ENCODE measurements at places on chromosomes 1 and 21. TPM values are rescaled to one million over a fixed set of nuclear protein-coding genes. Genes with fewer than 3 reads are reported as not detected.

GRCh38 chr1:64701071-64701470 is 43.8 kb upstream of the RAVER2 start:
- DNase-seq: no peak
- H3K4me3 ChIP-seq: no peak overlapping the region
- H3K4me1 ChIP-seq: no peaks in the 10 kb centered on the region
- H3K27me3 ChIP-seq: no peaks in the 10 kb centered on the region

The KCND3 gene
- total RNA-seq: not detected

- no peaks in the 10 kb centered on the region for H3K4me1 ChIP-seq
- DNase-seq: no peak
- H3K4me3 ChIP-seq: no peak overlapping the region
- no peaks in the 10 kb centered on the region for H3K27me3 ChIP-seq
- no peak overlapping the region for H3K27ac ChIP-seq
These were observed 151.9 kb downstream of the CASZ1 start for GRCh38 chr1:10644307-10645128.

GRCh38 chr1:216723274-216723780 is at the start of gene ESRRG:
ESRRG (minus strand) TSS chr1:216723429; CDS start chr1:216723299, 130 bp downstream.
- no peaks in the 10 kb centered on the region for H3K4me1 ChIP-seq
- no peak within 1 kb of the TSS for H3K4me3 ChIP-seq
- H3K27me3 ChIP-seq: peaks cover 2% of the 10 kb centered on the region
- H3K27ac ChIP-seq: no peak within 1 kb of the TSS

GRCh38 chr1:44371206-44371605 is 16.1 kb upstream of the ERI3 start:
- DNase-seq: no peak
- no peak overlapping the region for H3K4me3 ChIP-seq
- no peaks in the 10 kb centered on the region for H3K4me1 ChIP-seq
- H3K36me3 ChIP-seq: no peaks in the 10 kb centered on the region
- H3K27ac ChIP-seq: no peak overlapping the region
- no peaks in the 10 kb centered on the region for H3K27me3 ChIP-seq

GRCh38 chr1:199283794-199284193 is 645.0 kb downstream of the PTPRC start:
- no peak overlapping the region for H3K4me3 ChIP-seq
- no peak for DNase-seq

GRCh38 chr1:7462617-7463016 is 308.5 kb upstream of the VAMP3 start:
- H3K27ac ChIP-seq: no peak overlapping the region
- no peaks in the 10 kb centered on the region for H3K27me3 ChIP-seq
- H3K4me3 ChIP-seq: no peak overlapping the region
- no peak for DNase-seq
- H3K36me3 ChIP-seq: no peaks in the 10 kb centered on the region

DNA sequence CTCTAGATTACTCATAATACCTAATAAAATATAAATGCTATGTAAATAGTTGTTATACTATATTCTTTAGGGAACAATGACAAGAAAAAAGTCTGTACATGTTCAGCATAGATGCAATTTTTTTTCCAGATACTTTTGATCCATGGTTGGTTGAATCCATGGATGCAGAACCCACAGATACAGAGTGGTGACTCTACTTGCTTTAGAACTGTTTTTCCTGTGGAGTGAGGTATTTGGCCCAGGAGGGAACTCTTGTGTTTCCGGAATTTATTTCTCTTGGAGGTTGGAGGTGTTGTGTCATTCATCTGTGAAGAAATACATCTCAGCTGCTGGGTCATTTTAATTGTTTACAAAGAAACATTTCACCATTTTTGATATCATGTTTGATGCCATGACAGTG is 28.7 kb downstream of the TMEM200B start:
- peaks cover 63% of the 10 kb centered on the region for H3K36me3 ChIP-seq
- no peaks in the 10 kb centered on the region for H3K27me3 ChIP-seq
- no peak overlapping the region for H3K4me3 ChIP-seq
- no peak for DNase-seq
- H3K4me1 ChIP-seq: no peaks in the 10 kb centered on the region
- no peak overlapping the region for H3K27ac ChIP-seq

DNA sequence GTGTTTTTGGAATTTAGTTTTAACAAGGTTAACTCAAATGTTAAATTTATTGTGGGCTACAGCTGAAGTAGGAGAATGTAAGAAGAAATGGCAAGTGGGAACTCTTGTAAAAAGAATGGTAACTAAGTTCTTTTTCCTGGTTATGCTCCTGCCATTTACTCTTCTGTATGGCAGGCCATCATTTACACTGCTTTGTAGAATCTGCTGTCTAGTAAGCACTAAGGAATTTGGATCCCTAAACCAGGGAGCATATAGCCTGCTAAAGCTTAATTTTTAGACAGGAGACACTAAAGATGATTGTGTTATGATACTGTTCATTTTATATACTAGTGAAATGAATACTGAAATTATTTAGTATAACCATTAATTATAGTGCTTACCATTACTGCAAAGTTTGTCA is 85.3 kb downstream of the CAMTA1 start:
- DNase-seq: no peak
- H3K4me3 ChIP-seq: no peak overlapping the region
- H3K27ac ChIP-seq: no peak overlapping the region
- no peaks in the 10 kb centered on the region for H3K27me3 ChIP-seq

The LCK gene
- 489 TPM for total RNA-seq

- no peak overlapping the region for H3K27ac ChIP-seq
- H3K4me3 ChIP-seq: no peak overlapping the region
These were observed 663.7 kb downstream of the ADGRL2 start for GRCh38 chr1:82464362-82465001.

DNA sequence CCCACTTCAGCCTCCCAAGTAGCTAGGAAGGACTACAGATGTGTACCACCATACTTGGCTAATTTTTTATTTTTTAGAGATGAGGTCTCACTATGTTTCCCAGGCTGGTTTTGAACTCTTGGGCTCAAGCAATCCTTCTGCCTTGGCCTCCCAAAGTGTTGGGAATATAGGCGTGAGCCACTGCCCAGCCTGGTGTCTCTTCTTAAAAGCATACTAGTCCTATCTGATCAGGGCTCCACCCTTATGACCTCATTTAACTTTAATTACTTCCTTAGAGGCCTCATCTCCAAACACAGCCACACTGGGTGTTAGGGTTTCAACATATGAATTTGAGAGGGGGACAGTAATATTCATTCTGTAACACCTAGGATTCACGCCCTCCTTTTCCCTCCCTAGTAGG is 130.9 kb downstream of the GLIS1 start:
- no peak for DNase-seq
- H3K4me1 ChIP-seq: no peaks in the 10 kb centered on the region
- no peak overlapping the region for H3K27ac ChIP-seq
- H3K36me3 ChIP-seq: no peaks in the 10 kb centered on the region
- H3K27me3 ChIP-seq: no peaks in the 10 kb centered on the region
- no peak overlapping the region for H3K4me3 ChIP-seq

DNA sequence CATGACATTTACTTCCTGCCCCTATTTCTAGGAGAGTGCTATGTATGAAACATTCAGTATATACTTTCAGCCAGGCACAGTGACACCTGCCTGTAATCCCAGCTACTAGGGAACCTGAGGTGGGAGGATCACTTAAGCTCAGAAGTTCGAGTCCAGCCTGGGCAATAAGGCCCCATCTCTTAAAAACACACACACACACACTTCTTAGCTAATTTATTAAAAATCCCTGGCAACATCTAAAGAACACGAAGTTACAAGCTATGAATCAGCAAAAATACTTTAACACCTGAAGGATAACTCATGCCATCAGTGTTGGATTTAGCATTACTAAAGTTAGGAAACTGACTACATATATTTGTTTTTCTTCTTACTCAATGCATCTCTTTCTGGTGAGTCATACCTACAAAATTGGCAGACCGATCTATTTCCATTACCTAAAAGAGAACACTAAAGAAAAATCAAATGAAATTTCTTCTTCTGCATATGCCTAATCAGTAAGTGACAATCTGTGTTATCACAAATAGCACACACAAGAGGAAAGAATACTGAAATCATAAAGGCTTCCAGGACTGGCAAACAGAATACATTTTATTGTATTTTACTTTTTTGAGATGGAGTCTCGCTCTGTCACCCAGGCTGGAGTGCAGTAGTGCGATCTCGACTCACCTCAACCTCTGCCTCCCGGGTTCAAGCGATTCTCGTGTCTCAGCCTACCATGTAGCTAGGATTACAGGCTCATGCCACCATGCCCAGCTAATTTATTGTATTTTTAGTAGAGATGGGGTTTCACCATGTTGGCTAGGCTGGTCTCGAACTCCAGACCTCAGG is 41.4 kb downstream of the RNF115 start:
- no peak overlapping the region for H3K27ac ChIP-seq
- DNase-seq: no peak
- no peaks in the 10 kb centered on the region for H3K27me3 ChIP-seq
- no peaks in the 10 kb centered on the region for H3K4me1 ChIP-seq
- no peak overlapping the region for H3K4me3 ChIP-seq
- H3K36me3 ChIP-seq: peaks cover 11% of the 10 kb centered on the region

DNA sequence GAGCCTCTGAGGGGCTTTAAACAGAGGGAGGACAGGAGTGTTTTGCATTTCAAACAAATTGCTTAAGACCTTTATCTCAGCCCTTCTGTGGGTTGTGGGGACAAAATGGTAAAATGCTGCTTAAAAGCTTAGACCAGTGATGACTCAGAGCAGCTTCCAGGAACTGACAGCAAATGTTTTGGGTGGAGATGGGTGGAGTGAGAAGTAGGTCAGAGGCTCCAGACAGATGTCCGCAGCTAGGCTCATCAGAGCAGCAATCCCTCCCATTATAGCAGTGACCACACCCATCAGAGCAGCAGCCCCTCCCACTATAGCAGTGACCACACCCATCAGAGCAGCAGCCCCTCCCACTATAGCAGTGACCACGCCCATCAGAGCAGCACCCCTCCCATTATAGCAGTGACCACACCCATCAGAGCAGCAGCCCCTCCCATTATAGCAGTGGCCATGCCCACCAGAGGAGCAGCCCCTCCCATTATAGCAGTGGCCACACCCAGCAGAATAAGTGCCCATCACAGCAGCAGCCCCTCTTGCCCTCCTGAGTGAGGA is 532.2 kb downstream of the MATN1 start:
- H3K27ac ChIP-seq: peak overlapping the region; percentile 78
- no peaks in the 10 kb centered on the region for H3K4me1 ChIP-seq
- no peaks in the 10 kb centered on the region for H3K36me3 ChIP-seq
- H3K4me3 ChIP-seq: no peak overlapping the region
- DNase-seq: peak; percentile 18
- H3K27me3 ChIP-seq: peaks cover 12% of the 10 kb centered on the region

DNA sequence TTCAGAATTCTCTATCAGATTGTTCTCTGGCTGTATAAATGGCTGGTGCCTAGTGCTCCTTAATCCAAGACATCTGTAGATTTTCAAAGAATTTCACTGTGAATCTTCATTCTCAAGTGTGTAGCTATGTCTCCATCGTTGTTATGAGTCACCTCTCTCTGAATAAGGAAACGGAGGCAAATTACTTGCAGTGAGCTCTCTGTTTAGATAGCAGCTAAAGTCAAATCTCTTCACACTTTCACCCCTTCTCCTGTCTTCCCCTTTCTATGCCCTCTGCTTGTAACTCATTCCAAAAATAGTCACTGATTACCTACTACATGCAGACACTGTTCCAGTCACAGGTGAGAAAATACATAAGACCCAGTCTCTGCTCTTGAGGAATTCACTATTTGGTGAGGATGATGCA is 39.7 kb downstream of the CHML start:
- no peaks in the 10 kb centered on the region for H3K4me1 ChIP-seq
- H3K27ac ChIP-seq: no peak overlapping the region
- DNase-seq: no peak
- no peaks in the 10 kb centered on the region for H3K27me3 ChIP-seq

DNA sequence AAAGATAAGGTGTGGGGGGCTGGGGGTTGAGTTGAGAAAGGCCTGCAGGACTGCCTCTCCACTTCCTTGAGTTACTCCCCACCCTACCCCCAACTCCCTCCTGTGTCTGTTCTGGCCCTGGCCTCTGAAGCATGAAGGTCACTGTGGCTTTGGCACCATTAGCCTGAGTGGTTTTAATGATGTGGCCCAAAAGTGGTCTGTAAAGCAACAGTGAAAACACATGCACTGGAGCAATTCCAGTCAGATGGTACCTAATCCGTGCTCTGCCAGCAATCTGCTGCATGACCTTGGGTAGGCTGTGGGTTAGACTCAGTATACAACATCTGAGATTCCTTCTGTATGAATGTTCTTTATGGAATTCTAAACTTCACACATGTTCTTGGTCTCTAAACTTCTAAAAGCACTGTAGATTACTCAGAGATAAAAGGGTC is 86.5 kb upstream of the ATP1A1 start:
- H3K27me3 ChIP-seq: no peaks in the 10 kb centered on the region
- H3K27ac ChIP-seq: no peak overlapping the region
- no peaks in the 10 kb centered on the region for H3K36me3 ChIP-seq
- DNase-seq: no peak
- H3K4me1 ChIP-seq: no peaks in the 10 kb centered on the region

DNA sequence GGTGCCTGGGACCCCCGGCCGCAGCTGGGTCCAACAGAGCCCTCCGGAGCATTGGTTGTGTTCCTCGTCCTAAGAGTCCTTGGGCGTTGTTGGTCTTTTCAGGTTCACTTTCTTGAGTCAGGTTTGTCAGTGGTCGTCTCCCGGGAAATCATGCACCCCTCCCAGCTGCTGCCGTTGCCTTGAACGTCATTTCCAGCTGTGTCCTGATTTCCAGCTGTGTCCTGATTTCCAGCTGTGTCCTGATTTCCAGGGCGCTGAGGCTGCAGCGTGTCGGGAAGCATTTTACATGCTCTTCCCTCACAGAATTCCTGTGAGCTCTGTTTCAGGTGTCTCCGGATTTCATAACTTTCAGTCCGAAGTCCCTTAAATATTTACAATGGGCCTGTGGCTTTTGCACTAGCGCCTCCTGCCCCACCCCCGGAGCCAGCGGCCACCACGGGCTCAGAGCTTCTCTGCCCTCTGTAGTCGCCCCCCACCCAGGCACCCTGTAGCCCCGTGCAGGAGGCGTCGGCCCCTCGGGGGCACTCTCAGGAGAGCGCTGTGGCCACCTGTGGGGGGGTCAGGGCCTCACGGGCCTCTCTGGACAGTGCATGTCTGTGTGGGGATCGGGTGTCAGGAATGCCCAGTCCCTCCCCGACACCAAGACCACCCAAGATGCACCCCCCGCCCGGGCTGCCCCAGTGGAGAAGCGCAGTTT is 66.7 kb downstream of the COL18A1 start:
- peaks cover 16% of the 10 kb centered on the region for H3K27me3 ChIP-seq
- no peak overlapping the region for H3K4me3 ChIP-seq
- peaks cover 30% of the 10 kb centered on the region for H3K4me1 ChIP-seq
- no peaks in the 10 kb centered on the region for H3K36me3 ChIP-seq
- peak overlapping the region; percentile 61 for H3K27ac ChIP-seq
- DNase-seq: no peak
